ENCODE measurements at places on chromosomes 13 and 19.

GRCh38 chr19:19485161-19485997 is 30.0 kb downstream of the TSSK6 start:
- no peak for DNase-seq

DNA sequence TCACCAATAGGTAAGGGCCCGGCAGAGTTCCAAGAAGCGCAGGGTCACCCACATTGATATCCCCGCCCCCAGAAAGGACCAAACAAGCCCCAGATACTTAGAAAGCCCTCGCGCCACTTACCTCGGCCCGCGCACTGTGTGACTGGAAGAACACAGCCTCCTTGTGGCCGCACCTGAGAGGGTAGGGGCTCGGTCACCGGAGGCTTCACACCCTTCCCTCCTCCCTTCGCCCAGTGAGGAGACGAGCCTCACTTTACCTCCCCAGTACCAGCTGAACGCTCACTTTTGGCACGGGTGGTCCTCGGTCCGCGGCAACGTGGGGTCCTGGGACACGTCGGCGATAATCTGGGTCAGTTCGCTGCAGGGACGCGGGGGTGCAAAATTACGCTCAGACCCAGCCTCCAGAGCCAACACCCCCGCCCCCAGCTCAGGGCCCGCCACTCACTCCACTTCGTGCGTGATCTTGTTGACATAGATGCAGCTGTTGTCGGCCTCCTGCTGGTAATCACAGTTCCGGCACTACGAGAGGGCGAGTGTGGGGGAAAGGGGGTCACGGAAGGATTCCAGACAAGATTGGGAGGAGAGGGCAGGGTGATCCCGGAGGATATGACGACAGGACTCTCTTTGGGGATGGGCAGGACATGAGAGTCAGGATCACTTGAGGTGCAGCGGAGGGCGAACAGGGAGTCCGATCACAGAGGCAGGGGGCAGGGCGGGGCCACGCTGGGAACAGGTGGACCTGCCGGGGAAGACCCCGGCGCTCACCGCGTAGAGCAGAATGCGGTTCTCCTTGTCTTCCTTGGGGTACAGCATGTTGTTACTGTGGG is 568 bp downstream of the POLR2I start:
- DNase-seq, result peak; percentile 26

- DNase-seq, result no peak
Observed at GRCh38 chr19:43132696-43133095, 50.2 kb upstream of the PSG2 start.

GRCh38 chr13:21638319-21639282 is 32.3 kb upstream of the FGF9 start:
- no peak for DNase-seq

- DNase-seq, result no peak
Observed at GRCh38 chr13:41271456-41272285, 8.3 kb upstream of the MTRF1 start.

DNA sequence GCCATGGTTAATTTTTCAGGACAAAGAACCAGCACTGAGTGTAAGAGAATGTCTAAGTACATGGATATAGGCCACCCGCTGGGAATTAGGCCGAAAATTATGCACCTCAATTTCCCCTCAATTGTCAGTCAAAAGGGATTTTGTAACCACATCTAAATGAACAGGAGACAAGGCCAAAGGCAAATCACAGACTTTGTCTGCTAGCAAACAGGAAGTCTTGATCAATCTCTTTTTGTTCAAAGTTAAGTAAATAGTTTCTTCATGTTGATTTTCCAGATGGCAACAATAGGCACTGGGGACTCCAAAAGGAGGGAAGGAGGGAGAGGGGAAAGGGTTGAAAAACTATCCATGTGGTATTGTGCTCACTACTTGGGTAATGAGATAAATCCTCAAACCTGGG is 276.0 kb downstream of the COG6 start:
- no peak for DNase-seq

DNA sequence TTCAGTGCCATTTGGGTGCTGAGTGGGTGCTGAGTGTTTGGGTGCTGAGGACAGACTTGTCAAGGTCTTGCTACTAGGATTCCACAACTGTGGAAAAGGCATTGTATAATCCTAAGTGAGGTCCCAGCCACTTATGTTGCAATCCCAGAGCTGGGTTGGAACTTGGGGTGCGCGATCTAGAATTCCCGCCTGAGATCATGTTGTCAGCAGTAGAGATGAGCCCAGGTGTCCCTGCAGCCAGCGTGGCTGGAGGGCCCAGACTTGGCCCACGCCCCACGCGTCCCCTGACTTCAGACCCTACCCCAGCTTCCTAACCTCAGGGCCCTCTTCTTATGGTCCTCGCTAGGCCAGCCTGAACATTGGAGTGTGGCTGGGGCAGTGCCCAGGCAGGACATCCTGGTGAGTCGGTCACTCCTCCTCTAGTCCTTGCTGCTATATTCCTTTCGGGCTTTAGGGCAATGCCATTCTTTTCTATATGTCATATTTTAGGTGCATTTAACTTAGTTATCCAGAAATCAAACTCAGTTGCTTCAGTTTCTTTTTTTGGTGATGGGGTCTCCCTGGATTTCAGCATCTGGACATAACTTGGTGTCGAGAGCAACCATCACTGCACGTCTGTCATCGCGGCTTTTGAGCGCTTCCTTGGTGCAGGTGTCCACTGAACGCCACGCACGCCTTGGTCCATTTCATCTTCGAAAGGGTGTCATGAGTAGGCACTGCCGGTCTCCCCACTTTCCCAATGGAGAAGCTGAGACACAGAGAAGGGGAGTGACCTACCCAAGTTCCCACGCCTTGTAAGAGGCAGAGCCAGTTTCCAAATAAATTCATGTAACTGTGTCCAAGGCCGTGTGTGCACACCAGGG is 46.4 kb upstream of the F7 start:
- no peak for DNase-seq

- no peak for DNase-seq
Observed at GRCh38 chr13:42039457-42039945, 8.9 kb upstream of the DGKH start.

Data from T-helper 17 cell (primary cell).